ENCODE measurements at places on chromosomes 7 and 10.

GRCh38 chr10:122252805-122253204 lies 18.3 kb upstream of the BTBD16 start:
- no peak for DNase-seq

GRCh38 chr7:2583798-2584580 lies 25.2 kb downstream of the IQCE start:
- no peak for DNase-seq

GRCh38 chr10:97805096-97805884 lies 33.5 kb upstream of the SFRP5 start:
- DNase-seq = no peak

- DNase-seq = no peak
These were observed 33.6 kb downstream of the AOAH start for GRCh38 chr7:36690514-36691187.

- no peak for DNase-seq
These were observed 130.4 kb upstream of the STEAP4 start for GRCh38 chr7:88437132-88437531.

- DNase-seq = no peak
These were observed 542.4 kb downstream of the SORCS3 start for GRCh38 chr10:105183536-105183935.

GRCh38 chr10:60410970-60411369 lies 21.3 kb upstream of the ANK3 start:
- no peak for DNase-seq

DNA sequence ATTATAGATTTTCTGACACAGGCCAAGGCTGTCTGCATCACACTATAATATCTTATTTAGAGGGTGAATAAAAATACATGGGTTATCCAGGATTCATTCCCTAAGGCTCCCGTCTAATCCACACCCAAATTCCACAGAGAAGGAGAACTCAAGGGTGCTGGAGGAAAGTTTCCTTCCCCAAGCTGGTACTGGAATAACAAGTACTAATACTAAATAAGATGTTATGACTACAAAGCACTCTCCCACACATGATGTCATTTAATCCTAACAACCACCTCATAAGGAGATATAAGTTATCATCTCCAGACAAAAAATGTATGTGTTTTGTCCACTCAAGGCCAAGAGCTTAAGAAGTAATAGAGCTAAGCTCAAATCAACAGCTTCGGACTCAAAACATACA lies 53.0 kb downstream of the SNX13 start:
- no peak for DNase-seq

DNA sequence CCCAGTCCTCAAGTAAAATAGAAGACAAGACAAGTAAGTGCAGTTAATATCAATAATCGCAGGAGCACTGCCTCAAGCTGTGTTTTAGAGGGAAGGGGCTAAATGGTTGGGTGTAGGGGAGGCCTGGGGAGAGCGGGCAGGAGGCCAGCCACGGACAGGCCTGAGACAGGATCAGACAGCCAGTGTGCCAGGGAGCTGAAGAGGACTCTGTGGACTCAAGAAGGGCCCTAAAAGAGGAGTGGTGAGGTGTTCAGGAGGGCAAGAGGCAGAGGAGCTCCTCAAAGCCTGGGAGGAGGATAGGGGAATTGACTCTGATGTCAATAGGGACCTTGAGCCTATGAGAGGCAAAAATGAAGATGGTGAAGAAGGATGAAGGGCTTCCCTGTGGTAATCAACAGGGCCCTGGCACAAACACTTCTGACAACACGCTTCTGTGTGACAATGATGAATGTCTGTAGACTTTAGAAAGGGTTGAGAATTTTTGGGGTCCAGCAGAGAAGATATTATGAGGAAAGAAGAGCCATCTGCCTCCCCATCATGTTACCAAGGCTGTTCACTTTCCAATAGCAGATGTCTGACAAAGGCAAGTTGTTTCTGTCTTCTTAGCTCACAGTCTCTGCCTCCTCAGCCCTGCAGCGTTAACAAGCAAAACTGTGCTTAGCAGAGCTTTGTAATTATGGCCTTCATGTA lies 2.4 kb upstream of the PTPRE start:
- DNase-seq = no peak

DNA sequence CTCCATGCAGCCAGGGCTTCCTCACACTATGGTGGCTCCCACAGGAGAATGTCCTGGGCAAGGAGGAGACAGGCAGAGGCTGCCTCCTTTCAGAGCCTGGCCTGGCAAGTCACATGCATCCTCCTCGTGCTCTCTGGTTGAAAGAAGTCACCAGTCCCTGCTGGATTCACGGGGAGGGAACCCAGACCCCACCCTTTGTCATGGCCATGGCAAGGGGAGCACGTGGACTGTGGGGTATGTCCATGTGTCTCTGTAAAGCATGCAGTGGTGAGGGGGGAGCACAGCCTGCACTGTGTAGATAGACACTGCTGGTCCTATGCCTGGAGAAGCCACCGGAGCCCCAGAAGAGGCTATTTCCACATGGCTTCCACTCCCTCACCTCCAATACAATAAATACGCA lies 225.0 kb downstream of the TCERG1L start:
- no peak for DNase-seq

GRCh38 chr7:136637813-136638212 lies 230.6 kb upstream of the CHRM2 start:
- no peak for DNase-seq

DNA sequence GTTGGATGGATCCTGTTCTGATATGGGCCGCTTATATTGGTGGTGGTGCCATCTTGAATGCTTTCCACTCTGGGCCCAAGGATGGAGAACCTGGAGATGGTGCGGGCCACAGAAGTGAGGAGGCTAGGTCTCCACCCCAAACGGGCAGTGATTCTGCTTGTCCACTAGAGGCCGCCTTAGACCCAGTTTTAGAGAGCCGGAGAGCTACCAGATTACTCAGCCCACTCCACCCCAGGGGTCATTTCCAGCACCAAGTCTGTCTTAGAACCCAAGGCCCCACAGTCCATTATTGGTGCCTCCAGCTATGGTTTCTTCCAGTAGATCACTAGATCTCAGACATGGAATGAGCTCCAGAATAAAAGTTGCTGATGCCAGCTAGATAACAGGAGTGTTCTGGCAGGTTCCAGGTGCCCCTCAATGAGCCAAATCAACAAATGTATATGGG lies 11.8 kb upstream of the CAMK2G start:
- no peak for DNase-seq

DNA sequence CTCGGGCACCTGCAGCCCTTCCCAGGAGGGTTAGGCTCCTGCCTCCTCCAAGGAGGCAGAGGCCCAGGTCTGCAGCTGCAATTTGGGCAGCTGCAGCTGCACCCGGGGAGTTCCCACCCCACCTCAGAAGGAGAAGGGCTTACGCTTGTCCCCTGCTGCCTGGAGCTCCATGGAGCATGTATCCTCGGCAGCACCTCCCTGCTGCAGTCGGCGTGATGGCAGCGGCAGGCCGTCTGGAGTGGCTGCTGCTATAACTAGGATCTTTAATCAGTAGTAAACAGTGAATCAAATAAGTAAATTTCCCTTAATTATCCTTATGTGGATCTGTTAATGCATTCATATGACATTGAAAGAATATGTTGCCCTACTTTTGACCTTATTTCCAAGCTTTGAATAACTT lies 167.0 kb downstream of the PON1 start:
- DNase-seq = no peak

GRCh38 chr10:75677541-75677940 lies 246.1 kb downstream of the LRMDA start:
- no peak for DNase-seq

GRCh38 chr7:84085998-84086397 lies 108.6 kb downstream of the SEMA3A start:
- no peak for DNase-seq

GRCh38 chr7:114789161-114789560 lies 132.7 kb upstream of the MDFIC start:
- no peak for DNase-seq

GRCh38 chr7:140200061-140200989 lies 23.5 kb upstream of the KDM7A start:
- DNase-seq = no peak

GRCh38 chr7:44100458-44101302 lies 3.5 kb upstream of the AEBP1 start:
- DNase-seq = no peak
